ENCODE measurements at places on chromosomes 4 and X.

DNA sequence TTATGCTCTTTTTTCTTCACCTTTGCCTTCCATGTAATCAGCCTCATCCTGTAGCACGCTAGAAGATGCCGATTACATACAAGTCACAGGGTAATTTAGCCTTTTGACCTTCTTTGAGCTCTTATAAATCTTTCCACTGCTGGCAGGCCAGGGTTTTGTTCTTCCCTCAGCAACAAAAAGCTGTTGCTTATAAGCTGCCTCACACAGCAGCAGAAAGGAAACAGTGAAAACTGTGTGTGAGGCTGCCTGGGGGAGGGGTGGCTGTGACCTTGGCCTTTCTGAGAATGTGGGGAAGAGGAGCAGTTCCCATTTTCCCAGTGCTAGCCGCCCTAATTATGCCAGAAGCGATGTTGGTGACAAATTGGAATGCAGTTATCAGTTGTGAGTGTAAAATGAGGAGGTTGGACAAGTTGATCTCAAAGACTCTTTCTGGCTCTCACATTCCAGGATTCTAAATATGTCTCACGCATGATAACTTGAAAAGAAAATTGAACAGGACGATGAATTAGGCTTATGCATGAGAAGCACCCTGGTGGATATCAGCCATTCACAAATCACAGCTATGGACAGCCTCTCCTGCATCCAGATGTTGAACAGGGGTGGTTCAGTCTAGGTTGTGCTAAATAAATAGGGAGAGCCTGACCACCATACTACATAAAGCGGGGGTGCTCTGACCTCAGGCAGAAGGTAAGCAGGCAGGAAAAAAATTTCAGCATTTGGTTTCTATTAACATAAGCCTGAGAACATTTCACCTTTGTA lies 25.7 kb downstream of the SLITRK2 start:
- no peaks in the 10 kb centered on the region for H3K27me3 ChIP-seq
- H3K4me1 ChIP-seq: no peaks in the 10 kb centered on the region
- no peak overlapping the region for H3K27ac ChIP-seq

DNA sequence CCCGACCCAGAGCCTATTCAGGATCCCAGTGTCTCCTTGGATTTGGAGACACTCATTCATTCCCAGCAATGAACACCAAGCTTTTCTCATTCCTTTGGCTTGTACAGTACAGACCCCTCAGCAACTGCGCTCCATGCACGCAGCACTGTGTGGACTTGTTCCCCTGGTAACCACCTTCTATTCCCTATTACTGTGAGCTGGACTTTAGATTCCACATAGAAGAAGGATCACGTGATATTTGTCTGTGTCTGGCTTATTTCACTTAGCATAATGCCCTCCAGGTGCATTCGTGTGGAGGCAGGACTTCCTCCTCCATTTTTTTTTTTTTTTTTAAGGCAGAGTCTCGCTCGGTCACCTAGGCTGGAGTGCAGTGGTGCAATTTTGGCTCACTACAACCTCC lies 106.4 kb downstream of the PHKA2 start:
- H3K27ac ChIP-seq: no peak overlapping the region
- no peaks in the 10 kb centered on the region for H3K27me3 ChIP-seq
- peak; percentile 69 for DNase-seq
- no peak overlapping the region for H3K4me3 ChIP-seq
- H3K4me1 ChIP-seq: peaks cover 8% of the 10 kb centered on the region

- H3K4me3 ChIP-seq: no peak overlapping the region
- no peaks in the 10 kb centered on the region for H3K27me3 ChIP-seq
- H3K4me1 ChIP-seq: no peaks in the 10 kb centered on the region
- no peaks in the 10 kb centered on the region for H3K36me3 ChIP-seq
Measured at GRCh38 chr4:83724485-83725335, 188.8 kb downstream of the GPAT3 start.

GRCh38 chrX:18146954-18147353 lies 73.7 kb downstream of the BEND2 start:
- H3K27ac ChIP-seq: no peak overlapping the region
- H3K36me3 ChIP-seq: no peaks in the 10 kb centered on the region
- no peaks in the 10 kb centered on the region for H3K27me3 ChIP-seq
- no peak overlapping the region for H3K4me3 ChIP-seq
- peak; percentile 1 for DNase-seq

GRCh38 chr4:53943345-53944085 lies 120.9 kb downstream of the CHIC2 start:
- no peak overlapping the region for H3K27ac ChIP-seq
- no peaks in the 10 kb centered on the region for H3K36me3 ChIP-seq
- no peaks in the 10 kb centered on the region for H3K4me1 ChIP-seq
- no peak for DNase-seq

GRCh38 chrX:107728371-107729099 lies 47.1 kb downstream of the TSC22D3 start:
- no peak overlapping the region for H3K4me3 ChIP-seq
- no peaks in the 10 kb centered on the region for H3K27me3 ChIP-seq
- no peaks in the 10 kb centered on the region for H3K36me3 ChIP-seq
- peaks cover 26% of the 10 kb centered on the region for H3K4me1 ChIP-seq
- DNase-seq: no peak

DNA sequence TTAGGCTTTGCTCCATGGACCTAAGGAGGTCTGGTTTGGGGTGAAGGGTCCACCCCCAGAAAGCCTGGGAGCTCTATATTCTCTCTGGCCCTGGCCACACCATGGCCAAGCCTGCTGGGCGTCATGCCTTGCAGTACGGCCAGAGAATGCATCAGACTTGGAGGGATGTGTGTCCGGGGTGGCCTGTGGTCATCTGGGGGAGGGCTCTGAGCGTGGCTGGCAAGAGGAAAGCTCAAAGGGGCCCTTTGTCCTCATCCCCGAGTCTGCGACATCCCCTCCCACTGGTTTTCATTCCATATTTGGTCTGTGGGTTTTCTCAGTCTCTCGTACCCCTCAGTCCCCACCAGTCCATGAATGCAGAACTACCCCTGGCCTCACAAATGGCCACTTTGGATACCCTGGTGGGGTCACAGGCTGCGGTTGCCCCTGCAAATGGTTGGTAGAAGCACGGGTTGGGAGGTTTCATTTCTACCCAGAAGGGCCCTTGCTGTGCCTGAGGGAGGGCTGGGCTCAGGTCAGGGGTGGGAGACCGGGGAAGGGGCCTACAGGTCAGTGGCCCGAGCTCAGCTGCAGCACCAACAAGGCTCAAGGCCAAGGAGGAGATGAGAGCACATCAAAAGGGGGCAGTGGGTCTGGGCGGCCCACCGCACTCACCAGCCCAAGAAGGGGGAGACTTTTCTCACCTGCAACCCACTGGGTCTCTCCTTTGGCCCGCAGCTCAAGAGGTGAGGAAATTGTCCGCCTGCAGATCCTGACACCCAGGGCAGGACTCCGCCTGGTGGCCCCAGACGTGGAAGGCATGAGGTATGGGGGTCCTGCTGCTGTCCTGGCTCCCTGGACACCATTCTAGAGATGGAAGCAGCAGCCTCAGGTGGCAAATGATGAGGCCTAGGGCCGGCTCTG lies 30.2 kb downstream of the ZNF185 start:
- H3K4me3 ChIP-seq: no peak overlapping the region
- no peak for DNase-seq
- H3K4me1 ChIP-seq: peaks cover 38% of the 10 kb centered on the region
- no peak overlapping the region for H3K27ac ChIP-seq
- H3K27me3 ChIP-seq: no peaks in the 10 kb centered on the region
- H3K36me3 ChIP-seq: no peaks in the 10 kb centered on the region

DNA sequence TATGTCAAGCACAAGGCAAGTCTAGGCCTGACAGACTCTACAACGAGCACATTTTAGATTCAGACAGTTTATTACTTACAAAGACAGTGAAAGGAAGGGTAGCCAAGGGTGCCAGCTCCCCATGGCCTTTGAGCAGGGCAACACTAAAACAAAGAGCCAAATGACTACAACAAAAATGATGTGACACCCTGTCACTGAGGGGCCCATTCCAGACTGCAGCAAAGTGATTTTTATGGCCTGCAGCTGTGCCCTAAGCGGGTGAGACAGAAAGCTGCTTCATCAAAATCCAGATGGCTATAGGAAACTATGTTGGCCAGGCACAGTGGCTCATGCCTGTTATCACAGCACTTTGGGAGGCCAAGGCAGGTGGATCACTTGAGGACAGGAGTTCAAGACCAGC lies 13.4 kb upstream of the RP2 start:
- no peak overlapping the region for H3K27ac ChIP-seq
- H3K36me3 ChIP-seq: no peaks in the 10 kb centered on the region
- peaks cover 18% of the 10 kb centered on the region for H3K4me1 ChIP-seq
- no peak overlapping the region for H3K4me3 ChIP-seq

- no peak overlapping the region for H3K4me3 ChIP-seq
- H3K27me3 ChIP-seq: peaks cover 39% of the 10 kb centered on the region
- no peak for DNase-seq
- no peaks in the 10 kb centered on the region for H3K4me1 ChIP-seq
- no peak overlapping the region for H3K27ac ChIP-seq
Measured at GRCh38 chr4:8602686-8603430, 10.3 kb downstream of the CPZ start.

DNA sequence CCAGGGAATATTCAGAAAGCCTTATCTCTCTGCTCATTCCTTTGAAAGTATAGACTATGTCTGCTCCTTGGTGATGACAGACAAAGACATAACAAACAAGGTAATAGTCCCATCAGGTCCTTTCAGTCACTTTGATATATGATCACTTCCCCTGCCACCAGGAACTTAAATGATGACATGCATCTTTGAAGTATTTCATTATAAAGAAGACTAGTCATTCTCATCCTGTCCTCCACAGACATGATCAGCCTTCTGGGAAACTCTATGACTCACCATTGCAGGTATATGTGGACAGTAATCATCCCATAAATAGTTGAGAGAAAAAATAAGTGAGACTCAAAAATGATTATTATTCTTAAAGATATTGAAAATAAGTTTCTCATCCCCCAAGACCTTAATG lies 117.5 kb upstream of the VCX2 start:
- DNase-seq: no peak
- no peaks in the 10 kb centered on the region for H3K27me3 ChIP-seq
- H3K4me3 ChIP-seq: no peak overlapping the region
- H3K27ac ChIP-seq: no peak overlapping the region
- H3K4me1 ChIP-seq: no peaks in the 10 kb centered on the region

DNA sequence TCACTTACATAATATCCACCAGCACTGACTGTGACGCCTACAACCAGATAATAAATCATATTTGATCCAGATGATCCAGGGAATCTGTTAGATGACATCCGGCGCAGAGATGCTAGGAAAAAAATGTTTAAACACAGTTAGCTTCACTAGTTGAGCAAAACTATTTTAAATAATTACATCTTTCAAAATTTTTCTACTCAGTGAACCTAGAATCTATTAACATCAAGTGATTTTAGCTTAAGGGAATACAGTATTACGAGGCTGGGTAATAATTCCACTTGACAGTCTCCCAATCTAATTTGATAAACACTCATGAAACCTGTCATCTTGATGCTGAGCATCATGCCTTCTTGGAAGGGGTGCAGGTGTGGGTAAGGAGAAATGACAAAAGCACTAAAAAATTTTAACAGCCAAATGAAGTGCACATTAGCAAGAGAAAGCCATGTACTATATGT lies 4.7 kb downstream of the MGARP start:
- no peaks in the 10 kb centered on the region for H3K27me3 ChIP-seq
- H3K27ac ChIP-seq: no peak overlapping the region
- no peak overlapping the region for H3K4me3 ChIP-seq
- H3K4me1 ChIP-seq: no peaks in the 10 kb centered on the region
- DNase-seq: no peak

GRCh38 chr4:37884855-37885487 lies 5.9 kb upstream of the TBC1D1 start:
- 0 out of 2 replicates have a peak, but pooled peaks cover 1% of the 10 kb centered on the region for H3K27me3 ChIP-seq
- no peak overlapping the region for H3K4me3 ChIP-seq
- H3K27ac ChIP-seq: no peak overlapping the region
- H3K36me3 ChIP-seq: no peaks in the 10 kb centered on the region
- H3K4me1 ChIP-seq: no peaks in the 10 kb centered on the region

- H3K27me3 ChIP-seq: no peaks in the 10 kb centered on the region
- peak overlapping the region; percentile 74 for H3K4me3 ChIP-seq
- peak overlapping the region; percentile 94 for H3K27ac ChIP-seq
- peak; percentile 50 for DNase-seq
- peaks cover 75% of the 10 kb centered on the region for H3K4me1 ChIP-seq
Measured at GRCh38 chr4:6689506-6689960, 4.1 kb upstream of the S100P start.

DNA sequence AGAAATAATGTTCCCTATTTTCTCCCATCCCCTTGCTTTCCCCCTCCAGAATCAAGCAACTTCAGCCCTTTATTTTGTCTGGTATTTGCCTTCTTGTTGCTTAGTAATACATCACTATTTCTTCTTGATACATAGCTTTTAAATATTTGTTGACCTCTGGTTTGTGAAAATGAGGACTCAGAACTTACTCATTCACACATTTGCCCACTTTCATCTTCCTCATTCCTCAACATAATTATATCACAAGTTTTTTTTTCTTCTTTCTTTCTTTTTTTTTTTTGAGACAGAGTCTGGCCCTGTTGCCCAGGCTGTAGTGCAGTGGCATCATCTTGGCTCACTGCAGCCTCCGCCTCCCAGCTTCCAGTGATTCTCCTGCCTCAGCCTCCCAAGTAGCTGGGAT lies 28.9 kb upstream of the NDUFC1 start:
- no peak for DNase-seq
- H3K27ac ChIP-seq: no peak overlapping the region
- no peaks in the 10 kb centered on the region for H3K4me1 ChIP-seq
- no peak overlapping the region for H3K4me3 ChIP-seq

DNA sequence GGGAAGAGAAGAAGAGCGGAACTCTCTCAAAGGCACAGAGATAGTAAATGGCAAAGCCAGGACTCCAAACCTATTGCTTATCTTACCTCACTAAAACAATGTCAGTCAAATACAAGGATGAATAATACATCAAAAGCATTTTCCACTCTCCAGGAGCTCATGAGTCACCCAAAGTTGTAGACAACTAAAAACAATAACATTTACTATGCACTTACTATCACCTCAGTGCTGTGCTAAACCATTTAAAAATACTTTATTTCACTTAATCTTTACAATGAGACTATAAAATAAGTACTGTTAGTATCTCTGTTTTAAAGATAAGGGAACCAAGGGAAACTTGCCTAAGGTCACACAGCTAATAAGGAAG lies 163.2 kb upstream of the SPANXC start:
- no peaks in the 10 kb centered on the region for H3K4me1 ChIP-seq
- H3K4me3 ChIP-seq: no peak overlapping the region
- no peak for DNase-seq
- no peaks in the 10 kb centered on the region for H3K36me3 ChIP-seq
- no peaks in the 10 kb centered on the region for H3K27me3 ChIP-seq
- H3K27ac ChIP-seq: no peak overlapping the region

GRCh38 chrX:122113376-122113775 lies 1066.0 kb downstream of the GLUD2 start:
- no peak overlapping the region for H3K4me3 ChIP-seq
- H3K36me3 ChIP-seq: no peaks in the 10 kb centered on the region
- no peaks in the 10 kb centered on the region for H3K27me3 ChIP-seq
- no peak overlapping the region for H3K27ac ChIP-seq

- H3K4me3 ChIP-seq: no peak overlapping the region
- H3K27ac ChIP-seq: no peak overlapping the region
- H3K36me3 ChIP-seq: no peaks in the 10 kb centered on the region
- H3K4me1 ChIP-seq: no peaks in the 10 kb centered on the region
- H3K27me3 ChIP-seq: peaks cover 12% of the 10 kb centered on the region
- DNase-seq: no peak
Measured at GRCh38 chr4:119025916-119026661, 109.5 kb upstream of the MYOZ2 start.

GRCh38 chr4:54320826-54321685 lies 92.0 kb downstream of the PDGFRA start:
- H3K4me3 ChIP-seq: no peak overlapping the region
- no peaks in the 10 kb centered on the region for H3K4me1 ChIP-seq
- no peak for DNase-seq
- H3K36me3 ChIP-seq: no peaks in the 10 kb centered on the region

All from HepG2 (cell line).